Dermis blood vessel endothelial cell (primary cell): ENCODE measurements at places on chromosomes 1 and 21. TPM values are rescaled to one million over a fixed set of nuclear protein-coding genes. Genes with fewer than 3 reads are reported as not detected.

The CATSPERE gene
- 0.42 and 1.4 TPM in 2 replicates for total RNA-seq

- no peak for DNase-seq
Measured at GRCh38 chr1:39829791-39830533, 41.3 kb upstream of the BMP8B start.

The SKI gene
- total RNA-seq = 26.7 and 44.4 TPM in 2 replicates

GRCh38 chr1:17438318-17439249, 893 bp downstream of the RCC2 start:
- DNase-seq = peak; percentile 76

DNA sequence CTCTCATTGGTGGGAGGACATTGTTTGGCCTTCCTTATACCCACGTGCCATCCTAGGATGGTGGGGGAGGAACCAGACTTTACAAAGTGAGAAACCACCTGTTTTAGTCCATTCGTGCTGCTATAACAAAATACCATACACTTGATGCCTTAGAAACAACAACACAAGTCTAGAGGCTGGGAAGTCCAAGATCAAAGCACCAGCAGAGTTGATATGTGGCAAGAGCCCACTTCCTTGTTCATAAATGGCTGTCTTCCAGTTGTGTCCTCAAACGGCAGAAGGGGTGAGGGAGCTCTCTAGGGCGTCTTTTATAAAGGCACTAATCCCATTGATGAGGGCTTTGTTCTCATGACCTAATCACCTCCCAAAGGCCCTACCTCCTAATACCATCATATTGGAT, 31.1 kb downstream of the CAPN8 start:
- DNase-seq = no peak

The TMEM240 gene
- 1.7 and 2.6 TPM in 2 replicates for total RNA-seq

The CELA3A gene
- total RNA-seq = not detected in 2 replicates

DNA sequence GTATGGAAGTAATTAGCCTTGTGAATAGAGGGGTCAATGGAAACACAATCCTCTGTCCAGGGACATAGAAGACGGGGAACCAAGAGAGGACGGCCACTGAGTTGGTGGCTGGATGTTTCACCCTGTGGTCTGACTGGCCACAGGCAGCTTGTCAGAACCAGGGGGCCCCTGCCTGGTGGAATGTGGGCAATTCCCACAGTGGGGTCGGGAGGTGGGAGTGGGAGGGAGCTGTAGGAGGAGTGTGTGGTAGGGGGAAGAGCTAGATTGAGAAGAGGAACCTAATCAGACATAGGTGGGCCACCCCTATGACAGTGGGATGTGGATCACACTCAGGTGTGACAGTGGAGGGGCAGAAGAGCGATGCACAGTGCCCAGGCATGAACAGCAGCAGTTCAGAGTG, 31.3 kb downstream of the TRIM62 start:
- DNase-seq = no peak

The LCE1A gene
- total RNA-seq = not detected in 2 replicates

The ACTN2 gene
- 0.09 TPM in 1 of 2 replicates, not detected in the other for total RNA-seq

GRCh38 chr1:208709981-208710380, 465.8 kb upstream of the PLXNA2 start:
- no peak for DNase-seq

GRCh38 chr1:110708974-110709440, 34.3 kb upstream of the KCNA3 start:
- no peak for DNase-seq

GRCh38 chr1:206067486-206068227, 14.7 kb downstream of the RHEX start:
- DNase-seq = no peak

The AGL gene
- 9.9 and 15.4 TPM in 2 replicates for total RNA-seq
